Caki2 (cell line): ENCODE measurements at places on chromosomes 7 and 10. TPM values are rescaled to one million over a fixed set of nuclear protein-coding genes. Genes with fewer than 3 reads are reported as not detected.

Gene NOS3
- total RNA-seq: 2.9 and 12.0 TPM in 2 replicates

Gene HOXA9
- 46.9 and 62.2 TPM in 2 replicates for total RNA-seq

Gene SPACDR
- not detected in 2 replicates for total RNA-seq

Gene TMEM254
- 19.8 and 46.2 TPM in 2 replicates for total RNA-seq

Gene DENND2A
- 0.34 and 0.75 TPM in 2 replicates for total RNA-seq

Gene RNF32
- 2.6 and 13.5 TPM in 2 replicates for total RNA-seq

Gene STRIP2
- total RNA-seq: 1.7 and 1.9 TPM in 2 replicates

Gene NEUROD6
- total RNA-seq: not detected in 2 replicates

Gene FAM25A
- total RNA-seq: not detected in 2 replicates

Gene ABCC2
- total RNA-seq: 64.4 and 68.4 TPM in 2 replicates

Gene TAS2R3
- total RNA-seq: not detected in 2 replicates

Gene VGF
- 0.14 and 0.74 TPM in 2 replicates for total RNA-seq

Gene AOAH
- total RNA-seq: 4.8 TPM in 1 of 2 replicates, not detected in the other

Gene MOGAT3
- not detected in 2 replicates for total RNA-seq

Gene CCNY
- total RNA-seq: 42.1 and 47.8 TPM in 2 replicates

Gene KCNIP2
- total RNA-seq: 0.20 TPM in 1 of 2 replicates, not detected in the other

Gene PRTFDC1
- 7.9 and 9.8 TPM in 2 replicates for total RNA-seq

Gene SPDYE5
- not detected in 2 replicates for total RNA-seq

Gene CD36
- not detected in 2 replicates for total RNA-seq

Gene VKORC1L1
- total RNA-seq: 5.2 and 6.9 TPM in 2 replicates

Gene NRG3
- 0.87 and 0.95 TPM in 2 replicates for total RNA-seq

Gene GPR26
- not detected in 2 replicates for total RNA-seq

Gene CHCHD2
- 762 and 771 TPM in 2 replicates for total RNA-seq

Gene HUS1
- 5.1 and 8.7 TPM in 2 replicates for total RNA-seq

Gene PRSS2
- total RNA-seq: not detected in 2 replicates

Gene EPO
- total RNA-seq: not detected in 2 replicates

Gene TFR2
- total RNA-seq: 0.27 TPM in 1 of 2 replicates, not detected in the other

Gene CAMK2B
- total RNA-seq: 0.14 and 0.23 TPM in 2 replicates

Gene ADAP1
- total RNA-seq: 8.3 TPM in 1 of 2 replicates, not detected in the other

Gene GPR37
- not detected in 2 replicates for total RNA-seq
